HCT116 (cell line): ENCODE measurements at places on chromosomes 11 and 22. TPM values are rescaled to one million over a fixed set of nuclear protein-coding genes. Genes with fewer than 3 reads are reported as not detected.
A peak's percentile ranks its signal among the peaks of the same experiment; 100 is the strongest.

DNA sequence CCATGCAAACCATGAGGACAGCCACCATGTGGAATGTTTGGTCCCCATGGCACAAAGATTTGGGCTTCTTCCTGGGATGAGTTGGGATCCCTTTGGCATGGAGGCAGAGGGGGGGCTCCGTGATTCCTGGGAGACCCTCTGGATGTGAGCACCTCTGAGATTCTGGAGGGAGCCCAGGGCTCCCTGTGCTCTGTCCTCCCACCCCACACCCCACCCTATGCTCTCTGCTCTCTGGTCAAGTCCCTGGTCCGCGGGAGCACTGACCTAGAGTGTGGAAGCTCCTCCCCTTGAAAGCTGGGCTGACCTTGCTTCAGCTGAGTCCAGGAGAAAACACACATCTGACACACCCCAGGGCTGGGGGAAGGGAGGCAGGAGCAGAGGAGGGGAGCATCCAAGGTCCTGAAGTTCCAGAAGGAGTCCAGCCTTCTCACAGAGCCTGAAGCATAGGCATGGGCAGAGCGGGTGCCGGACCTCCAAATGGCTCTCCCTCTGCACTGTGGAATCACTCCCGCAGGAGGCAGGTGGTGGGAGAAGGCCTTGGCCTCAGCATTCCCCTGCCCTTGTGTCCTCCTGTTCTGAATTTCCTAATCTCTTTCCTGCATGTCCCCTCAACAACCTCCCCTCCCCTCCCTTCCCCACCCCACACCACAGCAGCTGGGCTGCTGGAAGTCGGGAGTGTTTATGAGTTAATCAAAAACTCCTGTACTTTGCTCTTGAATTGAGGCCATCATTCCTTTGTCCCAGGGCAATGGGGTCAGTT, 25.7 kb upstream of the OAF start:
- no peak overlapping the region for H3K27ac ChIP-seq
- H3K27me3 ChIP-seq = peaks cover under 1% of the 10 kb centered on the region; the same call in 1 of the 2 replicates
- no peak for DNase-seq
- no peak overlapping the region for H3K4me3 ChIP-seq
- no peaks in the 10 kb centered on the region for H3K4me1 ChIP-seq
- H3K36me3 ChIP-seq = no peaks in the 10 kb centered on the region

GRCh38 chr11:76047766-76048165, 158.5 kb downstream of the WNT11 start:
- H3K36me3 ChIP-seq = no peaks in the 10 kb centered on the region
- no peak overlapping the region for H3K4me3 ChIP-seq
- no peak for DNase-seq
- H3K4me1 ChIP-seq = no peaks in the 10 kb centered on the region

- H3K27ac ChIP-seq = no peak overlapping the region
- peaks cover 8% of the 10 kb centered on the region; the same call in 1 of the 2 replicates for H3K27me3 ChIP-seq
- H3K36me3 ChIP-seq = no peaks in the 10 kb centered on the region
- no peak for DNase-seq
- H3K4me3 ChIP-seq = no peak overlapping the region
- H3K4me1 ChIP-seq = no peaks in the 10 kb centered on the region
Observed at GRCh38 chr11:111329306-111330204, 31.2 kb downstream of the POU2AF3 start.

GRCh38 chr22:46303347-46303965, 6.8 kb downstream of the GTSE1 start:
- no peak for DNase-seq
- peaks cover 10% of the 10 kb centered on the region for H3K36me3 ChIP-seq
- H3K27me3 ChIP-seq = no peaks in the 10 kb centered on the region
- peaks cover 3% of the 10 kb centered on the region; the same call in 1 of the 2 replicates for H3K4me1 ChIP-seq
- H3K27ac ChIP-seq = no peak overlapping the region

DNA sequence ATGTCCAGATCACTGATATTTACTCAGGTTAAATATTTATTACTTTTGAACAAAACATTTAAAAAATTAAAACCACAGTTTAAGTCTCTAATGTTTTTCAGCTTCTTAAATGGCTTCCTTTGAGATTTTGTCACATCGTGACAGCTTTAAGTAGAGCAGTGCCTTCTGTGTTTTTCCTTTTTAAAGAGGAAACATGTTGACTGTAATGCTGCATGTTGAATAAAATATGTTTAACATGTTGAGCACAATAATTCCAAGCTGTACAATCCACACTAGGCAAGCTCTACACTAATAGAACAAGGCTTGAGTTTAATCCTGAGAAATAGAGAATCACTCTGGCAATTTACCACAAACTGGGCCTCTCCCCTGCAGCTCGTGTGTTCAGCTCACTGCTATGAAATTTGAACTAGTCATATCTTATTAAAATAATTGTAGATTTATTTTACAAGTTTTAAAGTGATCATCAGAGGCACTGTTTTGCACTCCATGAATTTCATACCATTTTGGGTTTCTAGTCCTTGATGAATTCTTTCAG, 368.3 kb downstream of the SOX6 start:
- H3K27me3 ChIP-seq = peaks cover 4% of the 10 kb centered on the region; the same call in 1 of the 2 replicates
- H3K27ac ChIP-seq = no peak overlapping the region
- 0 out of 2 replicates have a peak, but pooled peaks cover 4% of the 10 kb centered on the region for H3K4me1 ChIP-seq
- DNase-seq = no peak

GRCh38 chr22:28014211-28015045, 95.4 kb upstream of the PITPNB start:
- no peak overlapping the region for H3K4me3 ChIP-seq
- H3K36me3 ChIP-seq = no peaks in the 10 kb centered on the region
- no peak for DNase-seq

GRCh38 chr11:19580646-19581045, 132.0 kb upstream of the NAV2 start:
- no peaks in the 10 kb centered on the region for H3K27me3 ChIP-seq
- H3K36me3 ChIP-seq = no peaks in the 10 kb centered on the region
- no peak overlapping the region for H3K4me3 ChIP-seq
- H3K27ac ChIP-seq = no peak overlapping the region
- no peak for DNase-seq

- DNase-seq = no peak
- H3K4me1 ChIP-seq = peaks cover 4% of the 10 kb centered on the region; the same call in 1 of the 2 replicates
- no peak overlapping the region for H3K27ac ChIP-seq
- no peaks in the 10 kb centered on the region for H3K36me3 ChIP-seq
- no peak overlapping the region for H3K4me3 ChIP-seq
- no peaks in the 10 kb centered on the region for H3K27me3 ChIP-seq
Observed at GRCh38 chr22:19797086-19798002, 36.8 kb downstream of the TBX1 start.

DNA sequence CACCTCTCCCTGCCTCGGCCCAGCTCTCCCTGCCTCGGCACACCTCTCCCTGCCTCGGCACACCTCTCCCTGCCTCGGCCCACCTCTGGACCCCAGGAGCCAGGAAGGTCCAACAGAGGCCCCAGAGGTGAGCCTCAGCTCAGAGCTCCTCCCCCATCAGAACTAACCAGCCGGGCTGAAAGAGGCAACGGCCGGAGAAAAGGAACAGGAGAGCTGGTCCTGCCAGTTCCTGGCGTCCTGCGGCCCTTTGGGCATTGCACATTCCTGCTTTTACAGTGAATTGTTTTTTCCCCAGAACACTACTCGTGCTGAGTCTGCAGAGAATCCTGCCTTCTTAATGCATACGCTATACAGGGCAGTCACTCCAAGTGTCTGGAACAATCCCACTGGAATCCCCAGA, 45.8 kb downstream of the LMO1 start:
- no peak overlapping the region for H3K4me3 ChIP-seq
- H3K27me3 ChIP-seq = no peaks in the 10 kb centered on the region
- no peak overlapping the region for H3K27ac ChIP-seq
- H3K36me3 ChIP-seq = no peaks in the 10 kb centered on the region

DNA sequence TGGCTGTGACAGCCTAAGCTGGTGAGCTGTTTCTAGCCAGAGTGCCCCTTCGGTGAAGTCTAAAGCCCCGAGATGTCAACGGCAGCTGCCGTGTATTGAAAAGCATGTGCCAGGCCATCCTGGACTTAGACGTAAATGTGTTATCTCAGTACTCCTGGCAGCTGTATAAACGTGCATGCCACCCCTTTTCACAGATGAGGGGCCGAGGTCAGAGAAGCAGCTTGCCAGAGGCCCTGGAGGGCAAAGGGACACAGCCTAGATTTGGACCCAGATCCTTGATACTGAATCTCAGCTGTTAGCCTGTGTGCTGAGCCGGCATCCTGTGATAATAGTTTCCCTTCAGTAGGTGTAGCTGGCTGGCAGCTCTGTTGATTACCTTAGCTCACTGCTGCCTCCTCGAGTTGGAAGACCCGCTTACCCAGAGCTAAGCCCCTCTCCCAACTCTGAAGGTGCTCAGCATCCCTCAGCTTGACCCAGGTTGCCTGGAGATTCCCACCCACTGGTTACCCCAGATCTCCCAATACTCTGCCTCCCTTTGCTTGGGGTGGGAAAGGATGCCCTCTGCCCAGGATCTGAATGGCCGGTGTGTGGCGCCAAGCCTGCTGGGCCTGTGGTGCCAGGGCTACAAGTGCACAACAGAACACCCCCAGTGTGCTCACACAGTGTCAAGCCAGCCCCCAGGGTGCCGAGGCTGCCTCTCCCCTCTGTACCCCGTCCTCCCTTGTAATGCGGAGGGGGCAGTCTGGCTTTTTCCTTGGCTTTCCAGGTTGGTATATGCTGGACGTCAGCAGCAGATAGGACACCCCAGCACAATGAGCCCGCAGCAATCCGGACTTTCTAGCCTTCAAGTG, 59.8 kb upstream of the WNT7B start:
- peak; percentile 39 for DNase-seq
- peak overlapping the region; percentile 73 for H3K27ac ChIP-seq
- no peaks in the 10 kb centered on the region for H3K36me3 ChIP-seq
- peaks cover 8% of the 10 kb centered on the region; the same call in 1 of the 2 replicates for H3K4me1 ChIP-seq
- peak overlapping the region; percentile 93 for H3K4me3 ChIP-seq

GRCh38 chr11:114479331-114479730, 40.1 kb downstream of the REXO2 start:
- H3K27me3 ChIP-seq = no peaks in the 10 kb centered on the region
- no peaks in the 10 kb centered on the region for H3K36me3 ChIP-seq
- no peak for DNase-seq
- H3K27ac ChIP-seq = no peak overlapping the region
- no peaks in the 10 kb centered on the region for H3K4me1 ChIP-seq
- H3K4me3 ChIP-seq = no peak overlapping the region

- no peak for DNase-seq
- no peak overlapping the region for H3K4me3 ChIP-seq
- H3K36me3 ChIP-seq = no peaks in the 10 kb centered on the region
- H3K27me3 ChIP-seq = no peaks in the 10 kb centered on the region
Observed at GRCh38 chr11:26537341-26537740, 34.7 kb downstream of the MUC15 start.

- H3K27ac ChIP-seq = no peak overlapping the region
- H3K4me3 ChIP-seq = no peak overlapping the region
- H3K27me3 ChIP-seq = no peaks in the 10 kb centered on the region
Observed at GRCh38 chr11:64558065-64558745, 32.8 kb upstream of the SLC22A12 start.

SMTNL1 gene
- not detected for total RNA-seq

MCAM gene
- total RNA-seq = 17.4 TPM
